ENCODE measurements at places on chromosomes 4 and X.

- DNase-seq = no peak
Measured at GRCh38 chr4:42284030-42284429, 113.3 kb upstream of the SHISA3 start.

GRCh38 chr4:139484783-139485311 lies 30.9 kb downstream of the RAB33B start:
- DNase-seq = no peak

GRCh38 chr4:173019664-173020063 lies 148.9 kb upstream of the GALNT7 start:
- no peak for DNase-seq

GRCh38 chr4:83340692-83341343 lies 6.2 kb upstream of the HPSE start:
- no peak for DNase-seq

DNA sequence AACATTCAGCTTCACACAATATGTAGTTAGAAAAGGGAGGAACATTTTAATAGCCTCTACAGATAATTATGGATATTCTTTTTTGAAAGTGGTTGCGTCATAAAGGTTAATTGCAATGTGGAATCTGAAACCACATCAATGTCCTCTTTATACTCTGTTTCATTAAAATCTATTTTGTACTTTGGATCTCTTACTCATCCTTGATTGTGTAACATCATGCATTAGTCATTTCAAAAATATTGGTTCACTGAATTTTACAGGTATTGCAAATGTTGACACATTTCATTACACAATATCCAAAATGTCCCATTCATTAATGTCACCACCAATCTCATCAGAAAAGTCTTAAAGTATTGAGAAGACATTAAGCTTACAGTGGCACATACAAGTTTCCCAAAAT lies 62.7 kb upstream of the USP9X start:
- DNase-seq = no peak

GRCh38 chr4:164948975-164949374 lies 28.5 kb downstream of the TRIM61 start:
- no peak for DNase-seq

GRCh38 chr4:15131551-15131950 lies 129.3 kb downstream of the CPEB2 start:
- DNase-seq = no peak

DNA sequence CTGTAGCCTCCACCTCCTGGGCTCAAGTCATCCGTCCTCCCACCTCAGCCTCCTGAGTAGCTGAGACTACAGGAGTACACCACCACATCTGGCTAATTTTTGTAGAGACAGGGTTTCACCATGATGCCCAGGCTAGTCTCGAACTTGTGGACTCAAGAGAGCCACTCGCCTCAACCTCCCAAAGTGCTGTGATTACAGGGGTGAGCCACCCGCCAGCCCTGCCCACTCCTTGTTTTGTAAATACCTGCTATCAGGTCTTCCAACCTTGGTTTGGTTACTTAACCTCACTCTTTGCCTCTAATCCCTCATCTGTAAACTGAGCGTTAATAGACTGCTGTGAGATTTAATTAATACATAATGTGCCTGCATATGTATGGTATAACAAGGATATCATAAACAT lies 803 bp downstream of the CNGA1 start:
- no peak for DNase-seq

GRCh38 chrX:40849906-40850823 lies 114.8 kb upstream of the MED14 start:
- DNase-seq = no peak

- no peak for DNase-seq
Measured at GRCh38 chrX:74179499-74179898, 124.5 kb upstream of the ZCCHC13 start.

GRCh38 chr4:181507938-181508337 lies 735.3 kb upstream of the TENM3 start:
- peak; percentile 67 for DNase-seq

DNA sequence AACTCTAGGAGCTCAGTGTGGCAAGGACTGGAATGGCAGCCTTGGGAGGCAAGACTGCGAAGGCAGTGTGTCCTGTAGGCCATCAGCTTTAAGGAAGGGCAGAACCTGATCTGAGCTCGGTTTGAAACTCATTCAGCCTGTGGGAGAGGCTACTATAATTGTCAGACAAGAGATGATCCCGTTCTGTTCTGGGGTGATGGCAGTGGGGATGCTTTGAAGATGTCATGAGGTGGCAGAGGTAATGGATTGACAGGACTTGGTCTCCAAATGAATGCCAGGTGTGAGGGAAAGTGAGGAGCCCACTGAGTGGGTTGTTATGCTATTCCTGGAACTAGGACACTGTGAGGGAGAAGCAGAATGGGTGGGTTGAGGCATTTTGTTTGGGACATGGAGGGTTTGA lies 144.9 kb downstream of the PJA1 start:
- DNase-seq = no peak

GRCh38 chrX:68999931-69000330 lies 165.3 kb downstream of the PJA1 start:
- no peak for DNase-seq

- DNase-seq = no peak
Measured at GRCh38 chr4:147941373-147941772, 209.5 kb downstream of the ARHGAP10 start.
